ENCODE measurements at places on chromosomes 11 and 22.

GRCh38 chr11:73931039-73931645, 19.7 kb upstream of the DNAJB13 start:
- H3K4me1 ChIP-seq: no peaks in the 10 kb centered on the region
- H3K27me3 ChIP-seq: no peaks in the 10 kb centered on the region
- no peak for DNase-seq
- no peak overlapping the region for H3K27ac ChIP-seq
- H3K36me3 ChIP-seq: peaks cover 9% of the 10 kb centered on the region
- no peak overlapping the region for H3K4me3 ChIP-seq

- peaks cover 18% of the 10 kb centered on the region for H3K27me3 ChIP-seq
- H3K4me3 ChIP-seq: no peak overlapping the region
- no peak overlapping the region for H3K27ac ChIP-seq
- no peak for DNase-seq
- no peaks in the 10 kb centered on the region for H3K36me3 ChIP-seq
- no peaks in the 10 kb centered on the region for H3K4me1 ChIP-seq
These were observed 156.2 kb downstream of the NAV2 start for GRCh38 chr11:19868871-19869270.

DNA sequence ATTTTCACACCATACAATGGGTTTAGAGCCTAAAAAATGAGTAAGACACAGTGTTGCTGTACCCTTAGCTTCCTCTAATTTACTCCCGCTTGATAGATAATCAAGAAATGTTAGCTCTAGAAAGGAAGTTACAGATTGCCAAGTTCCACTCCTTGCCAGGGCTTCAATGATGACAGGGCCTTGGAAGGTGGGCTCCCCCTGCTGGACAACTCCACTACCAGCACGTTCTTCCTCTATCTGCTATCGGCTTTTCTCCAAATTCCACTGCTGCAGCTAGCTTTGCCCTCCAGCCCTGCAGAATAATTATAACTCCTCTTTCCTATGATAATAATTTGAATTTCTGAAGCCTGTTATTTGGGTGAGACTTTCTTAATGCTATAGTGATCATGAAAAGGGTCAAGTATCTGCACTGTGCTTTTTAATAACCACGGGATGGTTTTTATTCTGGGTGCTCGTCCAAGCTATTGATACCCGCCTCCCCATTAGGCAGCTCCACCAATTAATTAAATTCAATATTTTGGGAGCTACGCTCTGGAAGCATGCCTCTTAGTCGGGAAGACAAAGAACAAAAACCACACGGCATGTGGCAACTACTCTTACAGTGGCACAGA, 9.0 kb downstream of the SYN3 start:
- H3K4me1 ChIP-seq: no peaks in the 10 kb centered on the region
- H3K27me3 ChIP-seq: peaks cover 21% of the 10 kb centered on the region
- peak; percentile 45 for DNase-seq
- no peaks in the 10 kb centered on the region for H3K36me3 ChIP-seq
- no peak overlapping the region for H3K4me3 ChIP-seq
- no peak overlapping the region for H3K27ac ChIP-seq

GRCh38 chr11:7423946-7424345, 61.4 kb upstream of the OLFML1 start:
- DNase-seq: no peak
- H3K4me3 ChIP-seq: no peak overlapping the region
- H3K36me3 ChIP-seq: no peaks in the 10 kb centered on the region
- no peaks in the 10 kb centered on the region for H3K27me3 ChIP-seq

- H3K27ac ChIP-seq: no peak overlapping the region
- H3K36me3 ChIP-seq: no peaks in the 10 kb centered on the region
- no peaks in the 10 kb centered on the region for H3K4me1 ChIP-seq
- no peak for DNase-seq
These were observed 40.0 kb downstream of the ZC3H12C start for GRCh38 chr11:110133160-110133559.

GRCh38 chr11:102017026-102017425, 30.2 kb upstream of the CFAP300 start:
- DNase-seq: no peak
- H3K27me3 ChIP-seq: peaks cover 8% of the 10 kb centered on the region
- H3K36me3 ChIP-seq: no peaks in the 10 kb centered on the region
- no peak overlapping the region for H3K27ac ChIP-seq
- no peaks in the 10 kb centered on the region for H3K4me1 ChIP-seq

DNA sequence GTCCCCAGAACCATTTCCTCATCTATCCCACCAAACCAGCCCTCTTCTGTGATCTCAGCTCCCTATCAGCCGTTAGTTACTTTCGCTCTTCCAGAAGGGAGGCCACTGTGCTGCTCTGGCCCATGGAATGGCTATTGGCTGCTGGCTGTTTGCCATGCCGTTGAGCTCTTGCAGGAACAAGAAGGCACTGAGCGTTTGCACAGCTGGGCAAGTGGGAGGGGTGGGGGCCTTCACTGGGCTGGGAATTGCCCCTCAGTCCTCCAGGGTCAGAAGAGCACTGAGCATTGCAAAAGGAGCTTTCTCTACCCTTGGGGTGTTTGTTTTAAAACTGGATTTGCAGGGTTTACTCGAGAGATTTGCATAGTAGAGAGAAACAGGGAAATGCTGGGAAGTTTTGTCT, 129.0 kb upstream of the PARVA start:
- no peaks in the 10 kb centered on the region for H3K27me3 ChIP-seq
- H3K36me3 ChIP-seq: peaks cover 5% of the 10 kb centered on the region
- H3K4me1 ChIP-seq: peaks cover under 1% of the 10 kb centered on the region
- no peak overlapping the region for H3K4me3 ChIP-seq

DNA sequence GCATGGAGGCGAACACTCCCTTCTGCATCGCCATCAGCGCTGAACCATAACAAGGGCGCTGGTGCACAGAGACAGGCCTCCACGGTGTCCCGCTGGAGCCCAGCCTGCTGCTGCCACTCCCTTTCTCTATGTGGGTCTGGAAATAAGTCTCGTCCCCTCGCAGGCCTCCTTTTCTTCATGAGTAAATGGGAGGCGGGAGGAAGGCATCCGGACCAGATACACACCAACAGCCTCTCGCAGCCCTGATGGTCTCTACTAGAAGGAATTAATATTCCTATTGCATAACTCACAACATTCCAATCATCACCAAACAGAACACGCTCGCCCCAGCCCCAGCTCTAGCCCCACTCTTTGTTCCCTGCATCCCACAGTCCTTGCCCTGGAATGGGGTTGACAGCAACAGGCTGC, 14.9 kb downstream of the RASD2 start:
- no peak overlapping the region for H3K27ac ChIP-seq
- no peaks in the 10 kb centered on the region for H3K36me3 ChIP-seq
- H3K27me3 ChIP-seq: peaks cover 6% of the 10 kb centered on the region
- H3K4me1 ChIP-seq: peaks cover 20% of the 10 kb centered on the region
- no peak overlapping the region for H3K4me3 ChIP-seq
- no peak for DNase-seq

GRCh38 chr11:47329987-47330931, 22.2 kb downstream of the MYBPC3 start:
- no peak overlapping the region for H3K27ac ChIP-seq
- no peak for DNase-seq
- no peak overlapping the region for H3K4me3 ChIP-seq
- H3K4me1 ChIP-seq: no peaks in the 10 kb centered on the region
- no peaks in the 10 kb centered on the region for H3K27me3 ChIP-seq

DNA sequence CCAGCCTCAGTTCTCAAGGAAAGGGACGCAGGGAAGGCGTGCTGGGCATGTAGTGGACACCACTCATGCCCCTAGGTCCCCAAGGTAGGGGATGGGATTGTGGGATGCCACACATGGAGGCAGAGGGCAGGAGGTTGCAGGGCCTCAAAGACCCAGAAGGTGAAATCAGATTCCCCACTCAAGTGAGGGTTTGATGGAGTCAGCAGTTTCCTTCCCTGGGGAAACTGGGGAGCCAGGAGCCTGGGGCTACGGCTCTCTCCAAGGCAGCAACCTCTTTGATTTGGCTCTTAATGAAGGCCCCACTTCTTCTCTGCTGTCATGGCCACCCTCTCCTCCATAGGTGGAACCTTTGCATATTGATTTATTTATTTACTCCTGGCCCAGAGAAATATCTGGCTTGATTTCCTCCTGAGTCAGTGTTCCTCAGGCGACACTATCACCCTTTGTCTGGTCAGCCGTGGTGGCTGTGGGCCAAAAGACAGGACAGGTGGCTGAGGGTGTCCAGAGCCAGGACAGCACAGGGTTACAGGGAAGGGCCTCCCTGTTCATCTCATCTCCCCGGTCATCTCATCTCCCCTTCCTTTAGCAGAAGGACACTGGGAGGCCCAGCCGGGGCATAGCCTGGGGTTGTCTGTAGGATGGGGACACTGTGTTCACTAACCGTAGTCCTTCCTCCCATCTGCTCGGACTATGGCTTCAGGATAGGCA, 9.6 kb downstream of the GNAZ start:
- H3K27ac ChIP-seq: no peak overlapping the region
- no peaks in the 10 kb centered on the region for H3K36me3 ChIP-seq
- DNase-seq: no peak
- peaks cover 4% of the 10 kb centered on the region for H3K4me1 ChIP-seq
- no peak overlapping the region for H3K4me3 ChIP-seq
- H3K27me3 ChIP-seq: no peaks in the 10 kb centered on the region

DNA sequence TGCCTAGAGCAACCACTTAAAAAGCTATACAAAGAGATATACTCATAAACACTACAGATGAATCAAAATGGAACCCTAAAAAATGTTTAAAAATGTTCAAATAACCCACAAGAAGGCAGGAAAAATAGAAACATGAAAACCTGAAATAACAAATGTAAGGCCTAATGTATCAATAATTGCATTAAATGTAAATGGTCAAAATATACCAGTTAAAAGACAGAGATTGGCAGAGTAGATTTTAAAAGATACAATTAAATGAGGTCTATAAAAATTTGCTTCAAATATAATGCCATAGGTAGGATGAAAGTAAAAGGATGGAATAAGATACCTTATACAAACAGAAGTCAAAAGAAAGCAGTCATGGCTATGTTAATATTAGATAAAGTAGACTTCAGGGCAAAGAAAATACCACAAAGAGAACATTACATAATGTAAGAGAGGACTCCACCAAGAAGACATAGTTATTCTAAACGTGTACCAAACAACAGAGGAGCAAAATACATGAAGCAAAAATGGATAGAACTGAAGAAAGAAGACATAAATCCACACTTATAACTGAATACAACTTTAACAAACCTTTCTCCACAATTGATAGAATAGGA, 25.2 kb downstream of the SHANK2 start:
- H3K36me3 ChIP-seq: no peaks in the 10 kb centered on the region
- H3K27ac ChIP-seq: no peak overlapping the region
- H3K4me1 ChIP-seq: no peaks in the 10 kb centered on the region
- H3K27me3 ChIP-seq: peaks cover 14% of the 10 kb centered on the region

All from activated naive CD8-positive, alpha-beta T cell treated with anti-CD3 and anti-CD28 coated beads for 36 hours (primary cell).